Forelimb muscle (tissue), 1 donor: ENCODE measurements at places on chromosomes 13 and 19.

DNA sequence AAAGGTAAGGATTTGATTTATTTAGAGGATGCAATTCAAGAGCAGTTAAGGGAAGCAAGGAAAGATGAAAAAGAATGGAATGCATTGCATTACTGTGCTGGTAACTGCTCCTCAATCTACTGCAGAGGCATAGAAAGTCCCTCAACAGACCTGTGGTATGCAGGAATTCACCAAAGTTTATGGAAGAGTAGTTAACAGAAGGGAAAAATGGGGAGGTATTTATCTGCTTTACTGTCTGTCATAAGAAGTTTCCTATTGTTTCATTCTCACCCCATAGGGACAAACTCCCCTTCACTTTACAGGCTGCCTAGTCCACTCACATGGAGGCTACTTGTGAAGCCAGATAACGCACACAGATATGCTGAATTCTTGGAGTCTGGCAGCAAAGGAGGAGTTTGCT, 354.9 kb upstream of the SPRY2 start:
- no peak for DNase-seq

DNA sequence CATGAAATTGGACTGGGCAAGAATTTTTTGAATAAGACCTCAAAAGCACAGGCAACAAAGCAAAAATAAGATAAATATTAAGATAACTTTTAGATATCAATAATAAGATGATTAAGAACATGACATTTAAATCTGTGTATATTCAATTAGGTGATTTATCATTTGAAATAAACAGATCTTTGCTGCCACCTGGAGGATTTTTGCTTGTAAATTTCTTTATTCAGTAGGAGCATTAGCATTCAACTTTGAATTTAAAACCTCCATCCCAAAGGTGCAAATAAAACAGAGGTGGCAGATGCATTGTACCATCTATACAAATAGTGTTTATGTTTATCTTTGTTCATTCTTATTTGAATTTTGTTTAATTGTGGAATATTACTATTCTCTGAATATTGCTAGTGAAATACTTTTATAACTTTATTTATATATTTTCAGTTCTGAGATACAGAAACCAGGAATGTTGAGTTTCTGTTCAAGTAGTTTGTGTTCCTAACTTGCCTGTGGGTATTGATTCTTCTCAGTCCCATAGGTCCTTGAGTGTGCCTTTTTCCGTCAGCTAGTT, 20.9 kb downstream of the COG6 start:
- no peak for DNase-seq

DNA sequence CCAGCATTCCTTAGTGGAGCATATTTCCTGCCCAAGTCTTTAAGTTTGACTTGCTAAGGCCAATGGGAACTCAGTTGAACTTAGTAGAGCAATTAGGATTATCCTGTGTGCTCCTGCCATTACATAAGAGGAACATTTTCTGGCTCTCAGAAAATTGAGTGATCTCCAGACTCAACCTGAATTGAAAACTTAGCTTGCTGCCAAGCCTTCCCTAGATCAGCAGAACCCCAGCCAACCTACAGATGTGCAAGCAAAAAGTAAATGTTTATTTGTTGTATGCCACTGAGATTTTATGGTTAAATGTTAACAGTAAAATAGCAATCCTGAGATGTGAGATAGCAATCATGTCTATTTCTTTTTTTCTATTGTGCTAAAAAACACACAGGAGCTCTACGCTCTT, 350.9 kb downstream of the OLFM4 start:
- no peak for DNase-seq

DNA sequence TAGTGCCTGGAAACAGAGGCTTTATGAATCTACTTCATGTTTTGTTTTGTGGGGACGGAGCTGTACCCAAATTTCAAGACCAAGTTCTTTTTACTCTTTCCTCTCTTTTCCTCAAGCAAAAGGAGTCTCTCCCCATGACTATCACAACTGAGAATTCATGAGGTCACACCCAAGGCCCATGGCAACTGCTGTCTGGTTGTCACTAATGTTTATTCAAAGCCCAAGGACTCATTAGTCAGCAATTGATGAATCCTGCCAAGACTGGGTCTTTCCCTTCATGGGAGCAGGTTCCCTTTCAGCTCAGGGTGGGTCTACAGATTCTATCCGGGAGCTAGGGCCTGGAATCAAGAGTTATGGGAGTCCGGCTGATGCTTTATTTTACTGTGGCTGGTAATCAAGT, 441.5 kb upstream of the PCDH20 start:
- DNase-seq = no peak

GRCh38 chr13:101231751-101232428, 184.4 kb downstream of the NALCN start:
- no peak for DNase-seq
